Cardiac muscle cell (in vitro differentiated cells and primary cell): ENCODE measurements at places on chromosomes 1 and 21. TPM values are rescaled to one million over a fixed set of nuclear protein-coding genes. Genes with fewer than 3 reads are reported as not detected.

- H3K27ac ChIP-seq: no peak overlapping the region
- H3K36me3 ChIP-seq: no peaks in the 10 kb centered on the region
- no peaks in the 10 kb centered on the region for H3K4me1 ChIP-seq
- H3K27me3 ChIP-seq: no peaks in the 10 kb centered on the region
- peak; percentile 68 for DNase-seq
- no peak overlapping the region for H3K4me3 ChIP-seq
Observed at GRCh38 chr21:36504067-36505058, 24.4 kb upstream of the CLDN14 start.

DNA sequence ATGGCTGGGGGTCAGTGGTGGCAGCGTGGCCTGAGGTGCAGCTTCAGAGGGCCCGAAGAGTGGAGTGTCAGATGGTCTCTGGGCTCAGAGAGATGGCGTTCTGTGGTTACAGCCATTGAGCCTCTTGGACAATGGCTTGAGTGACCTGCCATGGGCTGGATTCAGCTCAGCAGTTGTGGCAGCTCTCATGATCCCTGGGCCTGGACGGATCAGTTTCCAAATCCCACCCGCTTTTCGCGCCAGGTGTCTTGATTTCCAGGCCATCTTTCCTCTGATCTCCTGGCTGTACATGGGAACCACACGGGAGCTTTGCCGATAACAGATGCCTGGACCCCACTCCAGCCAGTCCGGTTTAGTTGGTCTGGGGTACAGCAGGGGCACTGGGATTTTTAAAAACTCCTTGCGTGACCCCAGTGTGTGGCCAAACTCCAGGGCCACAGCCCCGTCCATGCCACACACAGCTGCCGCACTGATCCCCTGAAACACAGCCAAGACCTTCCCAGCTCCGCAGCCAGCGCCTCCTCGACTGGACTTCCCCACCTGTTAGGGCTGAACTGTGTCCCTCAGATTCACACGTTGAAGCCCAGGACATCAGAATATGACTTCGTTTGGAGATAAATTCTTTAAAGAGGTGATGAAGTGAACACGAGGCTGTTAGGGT, 67.9 kb downstream of the ATP5PO start:
- no peaks in the 10 kb centered on the region for H3K27me3 ChIP-seq
- H3K27ac ChIP-seq: no peak overlapping the region

GRCh38 chr1:26996024-26996423, 2.5 kb downstream of the TRNP1 start:
- no peak overlapping the region for H3K27ac ChIP-seq
- H3K4me1 ChIP-seq: peaks cover 24% of the 10 kb centered on the region
- no peak overlapping the region for H3K4me3 ChIP-seq
- no peaks in the 10 kb centered on the region for H3K36me3 ChIP-seq
- peaks cover 23% of the 10 kb centered on the region for H3K27me3 ChIP-seq

DNA sequence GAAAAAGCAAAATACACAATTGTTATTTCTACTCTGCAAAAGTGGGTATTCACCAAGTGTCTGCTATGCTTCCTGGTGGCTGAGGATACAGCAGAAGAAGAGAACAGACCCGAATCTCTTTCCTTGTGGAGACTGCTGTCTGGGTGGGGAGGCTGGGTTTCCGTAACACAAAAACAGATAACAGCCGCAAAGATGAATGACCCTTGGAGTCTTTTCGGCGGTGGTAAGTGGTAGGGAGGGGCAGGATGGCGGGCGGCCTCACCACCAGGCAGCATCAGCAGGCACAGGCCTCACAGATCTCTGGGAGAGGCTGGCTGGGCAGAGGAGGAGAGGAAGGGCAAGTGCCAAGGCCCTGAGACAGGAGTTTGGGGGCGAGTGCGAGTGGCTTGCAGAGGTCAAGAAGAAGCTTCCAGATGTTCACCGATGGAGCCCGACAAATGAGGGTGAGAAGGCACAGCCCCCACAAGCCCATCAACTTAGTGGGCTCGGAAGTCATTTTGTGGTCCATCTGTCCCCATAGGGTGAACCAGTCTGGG, 164.2 kb downstream of the RHOU start:
- no peaks in the 10 kb centered on the region for H3K27me3 ChIP-seq
- H3K36me3 ChIP-seq: no peaks in the 10 kb centered on the region
- no peaks in the 10 kb centered on the region for H3K4me1 ChIP-seq
- H3K4me3 ChIP-seq: no peak overlapping the region
- H3K27ac ChIP-seq: no peak overlapping the region

- no peak overlapping the region for H3K4me3 ChIP-seq
- H3K27me3 ChIP-seq: no peaks in the 10 kb centered on the region
- H3K36me3 ChIP-seq: no peaks in the 10 kb centered on the region
Observed at GRCh38 chr1:183989078-183989577, 48.4 kb downstream of the COLGALT2 start.

DNA sequence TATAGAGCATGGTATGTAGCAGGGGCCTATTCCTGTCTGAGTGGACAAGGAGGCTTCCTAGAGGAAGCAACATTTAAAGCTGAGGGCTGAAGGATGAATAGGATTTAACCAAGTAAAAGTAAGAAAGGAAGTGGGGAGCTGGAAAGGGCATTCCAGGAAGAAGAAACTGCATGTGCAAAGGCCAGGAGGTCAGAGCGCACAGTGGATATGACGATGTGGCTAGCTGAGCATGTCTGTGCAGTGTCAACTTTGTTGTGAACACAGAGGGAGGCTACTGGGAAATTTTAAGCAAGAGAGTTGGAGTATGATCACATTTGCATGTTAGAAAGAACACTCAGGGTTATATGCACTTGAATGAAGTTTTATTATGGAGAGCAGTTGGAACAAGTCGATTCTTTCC, 28.6 kb upstream of the JUN start:
- no peak overlapping the region for H3K27ac ChIP-seq
- H3K36me3 ChIP-seq: no peaks in the 10 kb centered on the region
- H3K4me1 ChIP-seq: no peaks in the 10 kb centered on the region
- H3K27me3 ChIP-seq: peaks cover 13% of the 10 kb centered on the region
- no peak for DNase-seq

DNA sequence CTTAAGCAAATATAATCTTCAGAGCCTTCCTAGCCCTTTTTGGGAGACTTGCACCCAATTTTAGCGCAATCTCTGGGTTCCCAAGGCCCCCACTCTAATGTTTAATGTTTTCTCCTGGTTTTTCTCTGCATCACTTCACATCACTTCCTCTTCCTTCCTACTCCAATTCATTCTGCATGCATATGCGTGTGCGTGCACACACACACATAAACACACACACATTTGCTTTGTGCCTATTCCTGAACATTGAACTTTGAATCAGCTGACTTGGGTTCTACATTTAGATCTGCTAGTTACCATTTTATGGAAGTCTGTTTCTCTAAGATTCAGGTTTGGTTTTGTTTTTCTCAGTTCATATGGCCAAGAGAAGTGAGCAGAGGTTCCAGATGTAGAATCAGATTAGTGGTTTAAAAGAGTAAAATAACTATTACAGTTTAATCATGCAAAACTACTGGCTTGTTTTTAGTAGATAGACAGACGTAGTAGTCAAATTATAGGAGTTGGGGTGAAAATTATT, 7.4 kb upstream of the EDEM3 start:
- no peaks in the 10 kb centered on the region for H3K27me3 ChIP-seq
- no peak overlapping the region for H3K27ac ChIP-seq

GRCh38 chr1:111842411-111842810, 86.7 kb downstream of the DDX20 start:
- H3K36me3 ChIP-seq: no peaks in the 10 kb centered on the region
- DNase-seq: no peak
- no peak overlapping the region for H3K4me3 ChIP-seq
- peaks cover 15% of the 10 kb centered on the region for H3K27me3 ChIP-seq
- no peaks in the 10 kb centered on the region for H3K4me1 ChIP-seq

DNA sequence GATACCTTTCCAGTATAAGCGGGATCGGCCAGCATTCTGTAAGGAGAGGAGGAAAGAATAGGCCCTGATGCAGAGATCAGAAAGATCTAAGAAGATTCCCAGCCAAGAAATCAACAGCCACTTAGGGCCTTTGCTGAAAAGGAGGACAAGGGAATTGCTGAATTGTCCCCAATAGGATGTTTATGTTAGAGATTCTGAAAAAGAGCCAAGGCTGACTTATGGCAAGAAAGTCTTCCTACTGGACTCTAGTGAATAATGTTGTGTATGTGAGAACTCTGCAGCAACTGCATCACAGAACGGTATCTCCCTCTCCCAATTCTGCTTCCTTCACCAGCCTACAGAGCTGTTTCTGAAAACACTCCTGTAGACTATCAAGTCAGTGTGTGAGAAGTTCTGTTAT, 298.0 kb upstream of the CXADR start:
- no peaks in the 10 kb centered on the region for H3K27me3 ChIP-seq
- no peaks in the 10 kb centered on the region for H3K36me3 ChIP-seq
- no peaks in the 10 kb centered on the region for H3K4me1 ChIP-seq
- H3K27ac ChIP-seq: no peak overlapping the region

DNA sequence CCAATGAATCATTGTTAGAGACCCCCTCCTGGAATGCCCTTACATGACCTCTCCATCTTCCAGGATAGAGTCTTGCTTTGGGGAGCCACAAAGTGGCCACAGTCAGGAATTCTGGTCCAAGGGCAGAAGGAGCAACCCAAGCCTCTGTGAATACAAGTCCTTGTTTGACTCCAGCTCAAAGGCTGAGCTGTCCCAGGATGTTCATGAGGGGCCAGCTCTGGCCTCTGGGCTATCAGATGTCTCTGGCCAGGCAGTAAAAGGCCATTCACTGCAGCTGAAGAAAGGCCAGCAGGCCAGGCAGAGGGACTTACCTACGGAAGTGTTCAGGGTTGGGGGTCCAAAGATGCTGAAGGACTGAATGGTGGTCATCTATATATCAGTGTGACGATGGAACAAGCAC, 98.3 kb upstream of the IPO9 start:
- H3K27ac ChIP-seq: peak overlapping the region; percentile 100
- DNase-seq: no peak
- H3K4me1 ChIP-seq: peaks cover 77% of the 10 kb centered on the region
- no peak overlapping the region for H3K4me3 ChIP-seq
- no peaks in the 10 kb centered on the region for H3K27me3 ChIP-seq
- H3K36me3 ChIP-seq: no peaks in the 10 kb centered on the region

DNA sequence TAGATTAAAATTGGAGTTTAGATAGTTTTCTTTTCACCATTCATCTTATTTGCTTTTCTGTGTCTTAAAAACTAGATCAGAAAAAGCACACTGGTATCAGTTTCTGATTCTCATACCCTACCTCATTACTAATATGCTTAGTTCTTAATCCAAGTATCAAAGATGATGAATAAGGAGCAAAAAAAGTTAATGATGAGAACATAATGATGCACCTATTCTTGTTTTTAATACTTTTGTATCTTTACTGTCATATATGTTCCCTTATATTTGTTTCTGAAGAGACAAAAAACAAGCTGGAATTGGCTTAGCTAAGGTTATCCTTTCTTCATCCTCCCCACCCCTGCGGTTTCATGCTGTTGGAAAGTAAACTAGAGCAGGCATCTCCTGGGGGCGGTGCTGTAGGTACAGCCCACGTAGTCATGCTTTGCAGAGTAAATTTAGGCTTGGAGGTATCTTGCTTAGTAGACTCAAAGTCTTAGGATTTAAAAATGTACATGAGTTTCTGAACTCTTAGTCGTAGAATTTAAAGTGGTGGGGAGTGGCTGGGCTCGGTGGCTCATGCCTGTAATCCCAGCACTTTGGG, 16.4 kb downstream of the CNIH4 start:
- H3K27ac ChIP-seq: no peak overlapping the region
- peaks cover 46% of the 10 kb centered on the region for H3K36me3 ChIP-seq
- no peak overlapping the region for H3K4me3 ChIP-seq

DNA sequence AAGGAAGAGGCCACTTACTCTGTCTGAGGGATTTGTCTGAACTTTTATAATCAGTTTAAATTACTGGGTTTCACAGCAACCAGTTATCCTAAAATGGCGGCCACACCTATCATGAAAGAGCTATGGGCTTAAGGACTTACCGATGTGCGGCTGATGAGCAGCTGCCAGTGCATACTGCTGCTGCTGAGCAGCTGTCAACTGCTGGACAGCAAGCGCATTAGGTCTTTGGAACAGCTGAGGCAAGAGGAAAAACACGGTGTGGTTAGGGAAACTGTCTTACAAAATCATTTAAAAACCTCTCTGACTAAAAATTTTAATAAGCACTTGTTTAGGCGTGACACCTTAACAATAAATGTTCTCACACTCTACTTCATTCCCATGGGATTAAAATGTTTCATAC, 72.6 kb upstream of the SDC3 start:
- H3K27me3 ChIP-seq: no peaks in the 10 kb centered on the region
- H3K4me1 ChIP-seq: peaks cover 32% of the 10 kb centered on the region
- no peak for DNase-seq
- H3K36me3 ChIP-seq: peaks cover 22% of the 10 kb centered on the region
- H3K27ac ChIP-seq: peak overlapping the region; percentile 19
- H3K4me3 ChIP-seq: no peak overlapping the region

Gene NLRP3
- 0.39 and 1.5 TPM in 2 replicates for total RNA-seq

Gene ZBTB18
- 11.0 and 16.0 TPM in 2 replicates for total RNA-seq

Gene FMO1
- not detected in 2 replicates for total RNA-seq

Gene SLAMF7
- total RNA-seq: not detected in 2 replicates
